ENCODE measurements at places on chromosomes 4 and X.
A peak's percentile ranks its signal among the peaks of the same experiment; 100 is the strongest.

DNA sequence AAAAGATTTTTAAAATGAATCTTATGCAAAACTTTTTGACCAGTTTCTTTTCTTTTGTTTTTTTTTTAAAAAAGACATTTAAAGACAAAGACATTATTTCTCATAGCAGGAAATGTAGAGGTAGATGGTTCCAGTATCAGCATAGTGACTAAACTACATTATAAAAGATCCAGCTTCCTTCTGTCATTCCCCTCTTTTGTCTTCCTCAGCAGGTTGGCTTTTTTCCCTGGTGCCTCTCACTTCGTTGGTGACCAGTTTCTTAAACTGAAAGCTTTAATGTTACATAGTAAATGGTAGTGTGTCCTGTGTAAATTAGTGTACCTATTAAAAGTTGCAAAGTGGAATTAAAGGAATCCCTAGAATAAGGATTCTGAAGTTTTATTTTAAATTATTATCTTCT, 36.1 kb downstream of the DCK start:
- no peak for DNase-seq

GRCh38 chrX:4043951-4044350, 330.5 kb upstream of the PRKX start:
- no peak for DNase-seq

GRCh38 chr4:150867148-150867547, 147.9 kb downstream of the LRBA start:
- DNase-seq, result peak; percentile 95

DNA sequence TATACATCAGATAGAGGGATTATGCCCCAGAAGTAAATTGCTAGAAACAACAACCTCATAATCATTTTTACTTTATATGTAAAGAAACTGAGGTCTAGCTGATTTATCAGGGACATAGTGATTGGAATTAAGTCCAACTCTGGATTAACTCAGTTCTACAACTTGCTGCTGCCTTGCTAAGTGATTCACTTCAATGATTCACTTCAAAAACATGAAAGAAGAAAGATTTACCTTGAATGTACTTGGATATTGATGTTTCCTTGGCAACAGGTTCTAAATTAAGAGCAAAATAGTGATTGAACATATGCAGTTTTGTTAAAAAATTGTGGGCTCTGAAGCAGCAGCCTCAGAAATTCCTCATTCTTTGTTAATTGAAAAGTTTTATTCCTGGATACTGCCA, 99.8 kb upstream of the H2AZ1 start:
- DNase-seq, result no peak

- DNase-seq, result no peak
Observed at GRCh38 chr4:148790691-148791090, 348.5 kb upstream of the NR3C2 start.

GRCh38 chr4:158824425-158825274, 55.8 kb downstream of the FNIP2 start:
- no peak for DNase-seq

All from hematopoietic multipotent progenitor cell treated with erythropoietin and hydrocortisone succinate and interleukin-3 and kit ligand, for 4 days (in vitro differentiated cells).